ENCODE measurements at places on chromosomes 16 and 17.

GRCh38 chr17:79628861-79629547, 18.2 kb upstream of the RBFOX3 start:
- peak; percentile 38 for DNase-seq

GRCh38 chr17:72878975-72879660, 213.4 kb downstream of the SLC39A11 start:
- DNase-seq = no peak

- DNase-seq = no peak
Observed at GRCh38 chr17:77616254-77616731, 342.2 kb upstream of the TNRC6C start.

DNA sequence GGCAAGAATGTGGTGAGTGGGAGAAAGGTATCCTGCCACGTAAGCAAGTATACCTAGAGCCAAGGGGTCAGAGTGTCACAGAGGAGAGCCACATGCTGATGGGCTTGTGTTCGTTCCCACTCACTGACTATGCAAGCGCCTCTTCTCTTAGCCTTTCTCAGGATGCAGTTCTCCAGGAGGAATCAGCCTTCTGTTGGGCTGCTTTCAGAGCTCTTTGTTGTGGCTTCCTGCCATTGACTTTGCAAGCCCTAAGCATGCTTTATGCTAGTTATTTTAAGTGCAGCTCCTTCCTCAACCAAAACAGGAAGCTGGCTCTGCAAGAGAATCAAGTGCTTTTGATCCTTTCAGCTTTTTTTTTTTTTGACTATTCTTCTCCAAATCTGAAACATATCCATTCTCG, 66.6 kb downstream of the SIAH1 start:
- DNase-seq = no peak

- no peak for DNase-seq
Observed at GRCh38 chr16:79451196-79451816, 149.2 kb downstream of the MAF start.

- DNase-seq = no peak
Observed at GRCh38 chr17:75102385-75102821, 7.4 kb upstream of the ARMC7 start.

- no peak for DNase-seq
Observed at GRCh38 chr16:56758930-56759329, 29.0 kb downstream of the NUP93 start.

DNA sequence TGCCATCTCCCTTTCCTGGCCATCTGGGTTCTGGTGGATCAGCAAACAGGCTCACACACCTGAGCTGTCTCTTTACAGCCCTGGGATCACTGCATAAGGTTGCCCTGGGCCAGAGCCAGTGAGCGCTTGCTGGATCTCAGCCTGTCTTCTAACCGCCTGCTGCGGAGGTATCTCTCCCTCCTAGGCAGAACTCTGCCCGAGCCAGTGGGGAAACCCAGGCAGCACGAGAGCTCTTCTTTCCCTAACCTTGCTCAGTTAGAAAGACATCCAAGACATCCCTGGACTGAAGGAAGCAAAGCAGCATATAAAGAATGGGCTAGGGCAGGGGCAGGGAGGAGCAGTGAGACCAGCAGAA, 6.4 kb downstream of the HAS3 start:
- DNase-seq = no peak

DNA sequence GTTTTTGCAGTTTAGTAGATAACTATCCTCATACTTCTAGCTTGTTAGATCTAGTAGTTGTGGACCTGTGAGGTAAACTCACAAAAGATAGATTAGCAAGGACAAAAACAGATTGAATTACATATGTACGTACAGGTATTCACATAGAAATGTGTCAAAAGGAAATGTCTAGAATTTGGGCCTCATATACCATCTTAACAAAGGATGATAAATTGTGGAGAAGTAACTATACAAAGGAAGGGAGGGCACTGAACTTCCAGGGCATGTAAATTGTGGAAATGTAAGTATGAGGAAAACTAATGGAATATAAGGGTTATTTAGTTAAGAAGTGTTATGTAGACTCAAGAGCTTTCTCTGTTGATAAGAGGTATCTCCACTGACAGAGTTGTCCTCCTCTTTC, 477.3 kb downstream of the KCNJ2 start:
- no peak for DNase-seq

GRCh38 chr16:81817789-81818567, 38.9 kb downstream of the PLCG2 start:
- DNase-seq = no peak

DNA sequence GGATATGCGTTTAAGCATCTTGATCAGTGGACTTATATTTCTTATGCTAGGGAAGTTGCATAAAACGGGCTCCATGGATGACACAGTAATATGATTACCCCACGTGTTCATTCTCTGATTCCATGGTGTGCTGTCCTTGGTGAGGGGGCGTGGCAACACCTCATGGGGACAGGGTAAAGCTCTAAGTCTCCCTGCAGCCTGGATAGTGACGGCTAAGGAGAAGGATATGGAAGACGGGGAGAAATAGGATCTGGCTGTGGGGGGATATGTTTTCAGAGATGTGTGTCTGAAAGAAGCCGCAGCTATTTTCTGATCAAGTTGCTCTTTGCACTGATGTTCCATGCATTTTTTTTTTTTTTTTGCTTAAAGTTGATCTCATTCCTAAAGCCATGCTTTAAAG, 84.3 kb downstream of the MARCHF10 start:
- DNase-seq = no peak

DNA sequence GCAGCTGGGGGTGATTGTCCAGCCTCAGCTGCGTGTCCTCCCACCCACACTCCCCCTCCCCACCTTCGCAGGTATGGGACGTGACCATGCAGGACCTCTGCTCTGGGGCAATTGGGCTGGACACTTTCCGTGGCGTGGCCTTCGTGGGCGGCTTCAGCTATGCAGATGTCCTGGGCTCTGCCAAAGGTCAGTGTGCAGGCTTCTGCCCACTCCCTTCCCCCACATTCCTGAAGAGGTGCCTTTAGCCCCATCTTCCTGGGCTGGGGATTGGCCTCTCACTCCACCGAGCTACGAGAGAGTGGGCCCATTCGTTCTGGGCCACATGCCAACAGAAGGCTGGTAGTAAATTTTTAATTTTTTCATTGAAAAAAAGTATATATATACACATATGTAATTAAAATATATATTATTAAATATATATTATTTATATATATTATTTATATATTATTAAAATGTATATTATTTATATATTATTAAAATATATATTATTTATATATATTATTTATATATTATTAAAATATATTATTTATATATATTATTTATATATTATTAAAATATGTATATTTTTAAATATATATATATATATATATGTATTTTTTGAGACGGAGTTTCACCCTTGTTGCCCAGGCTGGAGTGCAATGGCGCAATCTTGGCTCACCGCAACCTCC, 18.5 kb downstream of the PFAS start:
- DNase-seq = no peak

GRCh38 chr17:77475016-77475976, 334.5 kb downstream of the SEC14L1 start:
- DNase-seq = no peak

DNA sequence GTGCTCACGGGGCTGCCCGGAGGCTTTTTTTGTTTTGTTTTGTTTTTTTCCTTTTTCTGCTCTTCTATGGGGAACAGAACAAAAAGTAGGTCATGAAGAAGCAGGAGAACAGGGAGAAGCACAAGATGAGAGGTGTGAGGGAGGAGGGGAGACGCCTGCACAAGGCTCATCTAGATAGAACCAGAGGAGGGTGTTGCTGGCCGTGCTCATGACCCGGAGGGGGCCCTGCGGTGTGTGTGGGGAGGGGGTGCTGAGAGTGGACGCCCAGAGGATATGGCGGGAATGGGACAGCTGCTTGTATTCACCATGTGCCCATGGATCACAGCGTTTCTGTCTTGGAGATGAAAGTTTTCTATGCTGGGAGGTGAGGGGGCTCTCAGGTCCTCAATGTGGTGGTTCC, 183.7 kb downstream of the FOXL1 start:
- DNase-seq = no peak

- DNase-seq = no peak
Observed at GRCh38 chr17:56710986-56711385, 117.5 kb downstream of the NOG start.

DNA sequence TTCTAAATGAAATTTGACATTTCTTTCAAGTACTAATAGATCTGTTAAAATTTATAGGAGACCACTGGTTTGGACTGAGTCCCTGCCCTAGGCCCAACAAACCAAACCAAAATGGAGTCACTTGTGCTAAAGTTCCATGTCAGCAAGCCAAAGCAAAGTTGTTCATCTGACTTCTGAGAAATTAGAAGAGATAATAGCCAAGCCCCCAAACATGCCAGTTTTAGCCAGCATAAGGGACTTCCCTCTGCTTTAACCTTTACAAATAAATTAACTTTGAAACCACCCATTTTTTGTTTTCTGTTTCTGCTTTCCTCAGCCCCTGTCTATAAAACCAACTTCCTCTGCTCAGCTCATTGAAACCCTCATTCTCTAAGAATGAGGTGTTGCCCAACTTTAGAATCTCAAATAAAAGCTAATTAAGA, 18.9 kb downstream of the CDR2 start:
- no peak for DNase-seq

DNA sequence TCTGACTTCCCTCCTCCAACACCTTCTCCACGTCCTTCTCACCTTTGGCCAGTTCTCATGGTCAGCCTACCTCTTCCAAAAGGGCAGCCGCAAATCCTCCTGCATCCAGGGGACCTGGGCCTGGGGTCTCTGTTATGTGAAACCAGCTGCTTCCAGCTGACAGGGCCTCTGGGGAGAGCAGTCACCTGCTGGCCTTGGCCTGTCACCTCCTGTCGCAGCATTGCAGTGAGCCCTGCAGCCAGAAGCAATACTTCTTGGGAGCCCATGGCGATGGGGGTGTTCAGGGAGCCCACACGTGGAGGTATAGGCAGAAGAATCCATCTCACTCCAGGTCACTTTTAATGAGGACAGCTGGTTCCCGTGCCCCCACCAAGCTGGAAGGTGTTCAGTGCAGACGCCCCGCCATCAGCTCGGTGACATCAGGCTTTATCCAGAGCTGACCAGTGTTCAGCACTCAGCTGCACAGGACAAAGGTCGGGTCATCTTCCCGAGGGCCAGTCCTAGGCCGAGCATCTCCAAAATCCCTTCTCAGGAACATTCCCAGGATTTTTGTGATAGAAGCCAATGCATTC, 1.7 kb upstream of the SLC47A2 start:
- no peak for DNase-seq

Measured in coronary artery (tissue), 2 donors.